ENCODE measurements at places on chromosomes 5 and 9. TPM values are rescaled to one million over a fixed set of nuclear protein-coding genes. Genes with fewer than 3 reads are reported as not detected.

THBS4 gene
- 6.3 TPM for polyA plus RNA-seq

SNX2 gene
- polyA plus RNA-seq: 102 TPM

LCN12 gene
- polyA plus RNA-seq: 7.0 TPM

HTR1A gene
- polyA plus RNA-seq: 0.35 TPM

GRCh38 chr5:87788416-87788815 lies 375.7 kb upstream of the CCNH start:
- DNase-seq: no peak

DNA sequence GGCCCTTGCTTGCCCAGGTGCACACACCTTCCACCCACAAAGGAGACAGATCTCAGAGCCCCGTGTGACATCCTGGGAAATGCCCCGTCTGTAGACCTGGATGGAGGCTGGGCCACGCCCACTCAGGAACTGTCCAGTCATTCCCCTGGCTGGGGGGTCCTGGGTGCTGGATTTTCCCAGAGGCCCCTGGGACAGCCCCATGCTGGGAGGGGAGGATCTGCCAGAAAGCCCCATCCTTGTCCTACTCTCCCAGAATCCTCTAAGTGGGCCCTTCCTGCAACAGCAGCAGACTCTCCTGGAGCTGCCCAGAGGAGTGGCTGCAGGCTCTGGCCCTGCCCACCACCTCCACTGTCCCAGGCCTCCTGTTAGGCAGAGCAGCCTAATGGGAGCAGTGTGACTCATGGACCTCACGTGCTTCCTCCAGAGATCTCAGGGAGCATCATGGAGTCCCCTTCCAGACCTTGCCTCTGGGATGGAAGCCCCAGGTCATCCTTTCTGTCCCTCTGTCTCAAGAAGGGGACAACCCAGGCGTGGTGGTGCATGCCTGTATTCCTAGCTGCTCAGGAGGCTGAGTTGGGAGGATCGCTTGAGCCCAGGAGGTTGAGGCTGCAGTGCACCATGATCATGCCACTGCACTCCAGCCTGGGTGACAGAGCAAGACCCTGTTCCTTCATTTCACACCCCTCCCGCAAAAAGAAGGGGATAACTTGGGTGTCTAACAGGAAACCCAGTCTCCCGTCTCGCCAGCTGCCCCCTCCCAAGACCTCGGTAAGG lies 51.7 kb downstream of the JADE2 start:
- DNase-seq: peak; percentile 60

DNA sequence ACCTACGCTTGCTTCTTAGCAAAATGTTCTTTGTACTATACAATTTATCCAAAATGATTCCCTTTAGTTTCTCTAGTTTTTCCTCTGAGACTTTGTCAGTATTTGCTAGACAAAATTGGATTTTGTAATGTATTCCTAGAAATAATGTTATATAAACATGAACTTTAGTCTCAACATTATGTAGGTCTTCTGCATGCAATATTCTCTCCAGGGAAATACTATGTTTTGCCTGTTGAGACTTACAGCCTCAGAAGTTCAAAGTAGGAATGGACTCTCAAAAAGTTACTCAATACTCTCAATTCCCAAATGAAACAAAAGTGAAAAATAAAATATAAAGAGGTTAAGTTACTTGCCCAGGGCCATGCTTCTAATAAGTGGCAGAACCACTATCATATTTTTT lies 24.8 kb upstream of the SMC2 start:
- DNase-seq: no peak

GRCh38 chr9:27888661-27889295 lies 315.5 kb upstream of the C9orf72 start:
- no peak for DNase-seq

DNA sequence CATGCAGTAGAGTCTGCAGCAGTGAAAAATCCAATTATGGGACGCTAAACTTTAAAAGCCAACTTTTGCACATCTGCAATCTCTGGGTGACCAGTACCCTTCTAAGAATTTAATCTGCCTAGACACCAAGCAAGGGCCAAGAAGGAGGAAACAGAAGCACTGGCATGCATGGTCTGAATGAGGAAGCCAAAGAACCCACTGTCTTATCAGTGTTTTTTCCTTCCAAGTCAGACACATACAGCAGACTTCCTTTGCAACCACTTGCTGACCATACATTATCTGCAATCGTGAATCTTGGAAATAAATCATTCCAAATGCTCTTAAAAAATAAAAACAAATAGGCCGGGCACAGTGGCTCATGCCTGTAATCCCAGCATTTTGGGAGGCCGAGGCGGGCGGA lies 65.9 kb downstream of the DEPDC1B start:
- no peak for DNase-seq

- no peak for DNase-seq
These were observed 35.4 kb downstream of the ARL15 start for GRCh38 chr5:54274944-54275343.

GRCh38 chr5:95220381-95220780 lies 64.5 kb downstream of the MCTP1 start:
- no peak for DNase-seq

DNA sequence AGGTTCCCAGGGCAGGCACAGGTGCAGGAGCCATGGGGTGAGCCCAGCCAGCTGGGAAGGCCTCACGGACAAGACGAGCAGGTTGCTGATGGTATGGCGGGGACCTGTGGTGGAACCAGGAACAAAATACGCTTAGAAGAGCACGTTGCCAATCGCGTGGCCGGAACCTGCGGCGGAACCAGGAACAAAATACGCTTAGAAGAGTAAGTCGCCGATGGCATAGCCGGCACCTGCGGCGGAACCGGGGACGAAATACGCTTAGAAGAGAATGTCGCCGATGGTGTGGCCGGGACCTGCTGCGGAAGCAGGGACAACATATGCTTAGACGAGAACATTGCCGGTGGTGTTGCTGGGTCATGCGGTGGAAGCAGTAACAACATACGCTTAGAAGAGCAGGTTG lies 23.5 kb upstream of the SPATA31E1 start:
- no peak for DNase-seq

- no peak for DNase-seq
These were observed 45.7 kb downstream of the NSUN2 start for GRCh38 chr5:6587171-6587570.

GRCh38 chr9:98445576-98445975 lies 190.1 kb upstream of the TBC1D2 start:
- DNase-seq: no peak

- peak; percentile 62 for DNase-seq
These were observed 1.6 kb upstream of the HAPLN1 start for GRCh38 chr5:83721953-83722901.

DNA sequence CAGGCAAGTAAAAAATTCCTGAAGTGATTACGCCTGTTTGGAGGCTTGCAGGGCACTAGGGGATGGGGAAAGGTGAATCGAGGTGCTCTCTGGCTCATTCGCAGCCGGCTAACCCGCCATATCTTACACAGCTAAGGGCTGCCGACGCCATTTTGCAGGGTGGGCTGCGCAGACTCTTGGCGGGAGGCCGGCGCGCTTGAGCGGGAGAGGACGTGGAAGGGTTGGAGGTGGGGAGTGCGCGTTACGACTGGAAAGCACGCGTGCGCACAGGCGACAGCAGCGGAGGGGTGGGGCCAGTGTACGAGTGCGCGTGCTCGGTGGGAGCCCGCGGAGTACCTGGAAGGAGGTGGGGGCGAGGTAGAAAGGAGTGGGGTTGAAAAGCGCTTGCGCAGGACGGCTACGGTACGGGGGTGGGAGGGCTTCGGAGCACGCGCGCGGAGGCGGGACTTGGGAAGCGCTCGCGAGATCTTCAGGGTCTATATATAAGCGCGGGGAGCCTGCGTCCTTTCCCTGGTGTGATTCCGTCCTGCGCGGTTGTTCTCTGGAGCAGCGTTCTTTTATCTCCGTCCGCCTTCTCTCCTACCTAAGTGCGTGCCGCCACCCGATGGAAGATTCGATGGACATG lies at the start of gene NPM1:
TSS of gene NPM1 (plus strand) at position 505 of the 625 bp plus-strand sequence. CDS start at position 605, 100 bp downstream.
- peak; percentile 100 for DNase-seq

DNA sequence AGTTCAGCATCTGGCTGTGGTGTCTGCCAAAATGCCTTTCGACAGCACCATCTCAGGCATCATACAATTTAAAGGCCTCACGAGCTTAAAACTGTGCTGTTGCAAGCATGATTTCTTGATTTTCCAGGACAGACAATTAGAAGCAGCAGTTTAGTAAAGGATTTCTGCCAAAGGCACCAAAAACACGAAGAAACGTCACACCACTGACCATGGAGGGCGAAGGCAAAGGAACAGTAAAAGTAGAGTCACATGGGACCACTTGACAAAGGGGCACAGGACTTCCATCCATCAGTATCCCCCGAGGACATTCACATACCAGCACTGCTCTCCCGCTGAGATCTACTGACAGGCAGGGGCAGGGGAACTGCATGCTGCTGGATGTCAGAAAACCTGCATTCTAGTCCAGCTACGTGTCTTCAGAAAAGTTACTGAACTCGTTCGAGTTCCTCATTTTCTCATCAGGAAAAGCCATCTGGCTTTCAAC lies 70.4 kb upstream of the FBXW11 start:
- no peak for DNase-seq

GRCh38 chr5:153544706-153545105 lies 54.2 kb downstream of the GRIA1 start:
- DNase-seq: no peak

DNA sequence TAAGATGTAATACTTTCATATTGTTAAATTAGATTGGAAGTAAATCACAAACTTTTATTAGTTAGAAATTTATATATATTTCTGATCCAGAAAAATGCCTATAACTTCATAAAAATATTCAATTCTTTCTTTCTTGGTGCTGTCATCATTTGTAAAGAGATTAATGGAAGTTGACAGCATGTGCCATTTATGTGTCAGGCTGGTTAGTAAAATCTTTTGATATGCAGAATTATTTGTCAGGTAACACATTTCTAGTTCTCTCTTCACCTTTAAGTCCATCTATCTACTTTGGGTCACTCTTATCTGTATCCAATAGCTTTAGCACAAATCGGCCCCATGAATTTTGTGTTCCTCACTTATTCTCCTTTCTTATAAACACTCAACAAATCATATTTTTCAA lies 102.9 kb downstream of the ISL1 start:
- DNase-seq: no peak

- DNase-seq: no peak
These were observed 101.1 kb downstream of the NFIB start for GRCh38 chr9:14212697-14213420.

Measured in left lung (tissue), 14 donors.